ENCODE measurements at places on chromosomes 2 and 18. TPM values are rescaled to one million over a fixed set of nuclear protein-coding genes. Genes with fewer than 3 reads are reported as not detected.

CCDC85A gene
- not detected for total RNA-seq

AQP12B gene
- not detected for total RNA-seq

PJVK gene
- total RNA-seq, result 2.5 TPM

TFCP2L1 gene
- total RNA-seq, result 0.02 TPM

RAB10 gene
- total RNA-seq, result 130 TPM

CCDC178 gene
- not detected for total RNA-seq

NPPC gene
- 1.6 TPM for total RNA-seq

ARHGAP25 gene
- 71.6 TPM for total RNA-seq

MTIF2 gene
- 42.3 TPM for total RNA-seq

PAX8 gene
- 1.6 TPM for total RNA-seq

NCKAP5 gene
- total RNA-seq, result not detected

DSC3 gene
- total RNA-seq, result not detected

CHRNG gene
- not detected for total RNA-seq

MDH1B gene
- total RNA-seq, result 0.20 TPM

FEV gene
- total RNA-seq, result not detected

KLHL30 gene
- not detected for total RNA-seq

TTN gene
- 1.7 TPM for total RNA-seq

SYT4 gene
- total RNA-seq, result not detected

ARHGAP15 gene
- total RNA-seq, result 64.3 TPM

DHRS9 gene
- total RNA-seq, result 1.6 TPM

NDUFV2 gene
- total RNA-seq, result 381 TPM

DAW1 gene
- total RNA-seq, result not detected

RAB17 gene
- not detected for total RNA-seq

ACTG2 gene
- total RNA-seq, result 0.26 TPM

TFPI gene
- total RNA-seq, result 0.60 TPM

IL36B gene
- total RNA-seq, result not detected

MAP4K3 gene
- total RNA-seq, result 24.1 TPM

GKN1 gene
- not detected for total RNA-seq
